Fibroblast of lung (primary cell): ENCODE measurements at places on chromosomes 3 and 15.

- DNase-seq = no peak
Observed at GRCh38 chr3:150603980-150604319, 829 bp downstream of the SELENOT start.

DNA sequence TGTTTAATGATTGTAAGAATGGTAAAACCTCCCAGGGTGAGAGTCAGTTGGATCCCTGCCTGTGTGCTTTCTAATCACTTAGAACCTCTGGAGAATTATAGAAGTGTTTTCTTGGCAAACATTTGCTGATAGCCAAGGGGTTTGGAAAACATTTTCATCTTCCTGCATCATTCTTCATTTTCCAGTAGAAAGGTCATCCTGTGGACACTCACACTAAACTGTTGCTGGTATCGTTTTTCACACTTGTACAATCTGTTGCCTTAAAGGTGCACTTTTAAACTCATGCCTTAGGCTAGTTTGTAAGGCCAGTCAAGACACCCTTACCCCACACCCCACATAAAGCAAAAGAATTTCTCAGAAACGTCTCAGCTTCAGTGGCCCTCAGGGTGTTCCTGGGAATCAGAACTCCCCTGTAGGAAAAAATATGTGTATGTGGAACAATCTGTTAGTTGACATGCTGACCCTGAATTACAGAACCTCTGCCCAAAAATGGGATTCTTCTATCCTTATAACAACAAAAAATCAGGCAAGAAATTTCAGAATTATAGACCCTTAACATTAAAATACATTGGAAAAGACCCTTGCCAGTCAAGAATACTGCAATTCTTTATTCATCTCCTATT lies 5.8 kb upstream of the PLD1 start:
- DNase-seq = peak; percentile 45

- no peak for DNase-seq
Observed at GRCh38 chr3:143242101-143242500, 122.5 kb downstream of the CHST2 start.

DNA sequence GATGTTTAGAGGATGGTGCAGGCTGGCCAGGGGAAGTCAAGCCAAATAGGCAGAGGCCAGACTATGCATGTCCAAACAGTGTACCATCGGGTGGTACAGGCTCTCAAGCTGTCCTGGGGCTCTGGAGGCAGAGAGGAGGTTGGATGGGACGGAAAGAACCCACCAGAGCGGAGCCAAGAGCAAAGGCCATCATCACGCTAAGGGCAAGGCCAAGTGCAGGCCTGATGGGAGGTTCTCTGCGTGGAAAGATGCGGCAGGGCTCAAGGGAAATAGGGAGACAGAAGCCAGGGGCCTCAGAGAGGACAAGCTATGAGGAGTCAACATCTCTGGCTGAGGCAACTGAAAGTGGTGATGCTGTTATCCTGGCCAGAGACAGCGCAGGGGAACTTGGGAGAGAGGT lies 102.7 kb downstream of the ASB7 start:
- DNase-seq = no peak

DNA sequence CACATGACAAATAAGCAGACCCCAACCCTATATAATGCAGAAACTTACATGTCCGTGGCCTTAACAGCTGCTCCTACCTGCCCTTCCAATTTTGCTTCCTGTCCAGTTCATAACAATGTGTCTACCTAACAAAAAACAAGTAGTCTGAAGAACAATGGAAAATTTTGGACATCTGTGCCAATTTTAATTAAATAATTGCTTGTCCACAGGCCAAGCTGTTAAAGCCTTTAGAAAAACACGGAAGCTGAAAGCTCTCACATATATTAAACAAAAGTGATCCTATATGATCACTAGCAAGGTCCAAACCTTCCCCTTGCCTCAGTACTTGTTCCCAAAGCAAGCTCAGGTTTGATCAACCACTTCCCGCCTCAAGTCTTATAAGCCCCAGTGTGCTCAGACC lies 37.1 kb downstream of the MAGI1 start:
- DNase-seq = no peak

- DNase-seq = no peak
Observed at GRCh38 chr3:177238686-177239216, 41.5 kb upstream of the TBL1XR1 start.

DNA sequence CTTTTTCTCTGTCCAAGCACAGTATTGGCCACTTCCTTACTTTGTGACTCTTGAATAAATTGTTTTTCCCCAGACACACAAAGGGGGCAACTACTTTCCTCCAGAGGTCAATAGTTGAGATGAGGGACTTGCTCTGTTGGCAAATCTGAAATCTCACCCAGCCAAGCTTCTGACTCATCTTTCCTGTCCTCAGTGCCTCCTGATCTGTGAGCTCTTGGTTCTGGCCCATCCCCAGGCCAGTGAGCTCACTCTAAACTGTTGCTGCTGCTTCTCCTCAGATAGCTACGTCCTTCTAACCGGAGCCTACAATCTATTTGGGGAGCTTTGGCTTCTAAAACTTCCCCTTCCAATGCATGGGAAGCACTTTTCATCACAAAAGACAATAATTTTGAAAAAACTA lies 50.0 kb upstream of the NMD3 start:
- peak; percentile 94 for DNase-seq

DNA sequence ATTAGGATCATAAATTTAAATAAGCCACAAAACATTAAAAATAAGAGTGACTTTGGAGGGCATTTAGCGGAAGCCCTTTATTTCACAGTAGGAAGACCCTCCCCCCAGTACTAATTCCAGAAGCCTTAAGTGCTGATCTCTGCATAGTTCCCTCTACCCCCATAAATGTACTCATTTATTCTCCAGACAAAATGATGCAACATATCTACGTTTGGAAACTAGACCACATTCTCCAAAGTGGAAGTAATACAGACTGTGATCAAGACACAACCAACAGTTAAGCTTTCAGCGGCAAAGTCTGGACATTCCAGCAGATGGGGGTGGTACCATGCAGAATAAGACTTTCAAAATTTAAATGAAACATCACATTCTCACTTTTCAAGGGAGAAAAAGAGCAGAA lies 44.8 kb upstream of the RPS17 start:
- peak; percentile 54 for DNase-seq

- DNase-seq = no peak
Observed at GRCh38 chr3:59753808-59754450, 704.1 kb upstream of the CFAP20DC start.

DNA sequence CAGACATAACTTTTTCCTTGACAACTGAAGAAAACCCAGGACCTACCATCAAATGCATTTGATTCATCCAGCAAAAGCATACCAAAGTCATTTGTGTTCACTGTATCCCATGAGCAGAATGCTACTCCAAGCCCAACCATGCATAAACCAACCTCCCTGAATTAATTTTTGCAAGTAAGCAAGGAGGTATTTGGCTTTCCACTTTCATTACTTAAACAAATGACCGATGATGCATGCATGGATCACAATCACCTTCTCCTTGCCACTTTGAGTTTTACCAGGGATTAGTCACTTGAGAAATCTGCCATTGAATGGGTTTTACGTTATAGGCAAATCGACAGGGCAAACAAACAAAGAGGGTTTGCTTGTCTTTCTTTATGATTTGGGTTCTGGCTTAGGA lies 214.8 kb downstream of the FMN1 start:
- DNase-seq = peak; percentile 100

GRCh38 chr15:34900748-34901147 lies 68.8 kb downstream of the AQR start:
- DNase-seq = no peak

DNA sequence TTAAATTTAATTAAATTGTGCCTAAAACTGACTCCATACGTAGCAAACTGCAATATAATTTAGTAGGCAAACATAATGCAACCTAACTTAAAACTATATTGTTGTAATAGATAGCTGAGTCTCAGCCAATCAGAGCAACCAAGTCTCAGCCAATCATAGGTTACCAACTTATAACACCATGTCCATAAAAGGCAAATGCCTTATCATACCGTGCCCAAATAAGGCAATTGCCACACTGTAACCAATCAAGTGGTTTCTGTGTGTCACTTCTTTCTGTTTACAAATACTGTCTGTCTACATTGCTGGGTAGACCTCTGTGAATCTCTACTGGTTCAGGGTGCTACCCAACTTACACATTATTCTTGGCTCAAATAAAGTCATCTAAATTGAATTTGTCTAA lies 728.4 kb upstream of the EPHA6 start:
- DNase-seq = no peak

DNA sequence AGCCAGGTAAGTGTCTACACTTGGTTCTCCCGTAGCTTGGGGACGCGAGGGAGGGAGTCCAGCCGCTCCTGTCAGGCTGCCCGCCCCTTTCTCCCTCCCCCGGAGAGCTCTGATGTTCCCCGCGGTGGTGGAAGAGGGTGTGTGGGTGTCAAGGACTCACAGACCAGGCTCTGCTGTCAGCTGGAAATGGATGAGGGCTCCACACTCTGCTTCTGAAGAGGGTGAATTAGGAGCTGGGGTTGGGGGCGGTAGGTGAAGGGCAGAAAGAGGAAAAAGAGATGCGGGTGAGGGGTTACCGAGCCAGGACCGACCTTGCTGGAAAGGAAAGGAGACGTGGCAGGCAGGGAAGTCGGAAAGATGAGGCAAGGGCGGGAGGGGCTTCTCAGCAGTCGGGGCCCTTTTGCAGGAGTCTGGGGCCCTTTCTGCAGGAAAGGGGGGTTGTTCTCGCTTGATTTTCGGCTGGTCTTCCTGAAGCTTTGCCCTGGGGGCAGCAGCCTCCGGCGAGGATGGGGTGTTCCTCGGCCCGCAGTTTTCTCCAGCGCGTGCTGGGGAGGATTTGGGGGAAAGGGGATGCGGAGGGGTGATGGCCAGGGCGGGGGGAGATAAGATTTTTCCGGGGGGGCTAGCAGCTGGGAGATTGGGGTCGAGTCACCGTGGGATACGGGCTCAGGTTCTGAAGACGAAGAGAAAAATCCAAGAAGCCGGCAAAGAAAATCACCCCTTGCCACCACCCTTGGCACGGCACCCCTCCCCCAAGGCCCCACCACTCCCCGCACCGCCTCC lies 602 bp upstream of the BAHD1 start:
- DNase-seq = no peak

GRCh38 chr3:69090021-69090420 lies 5.3 kb downstream of the ARL6IP5 start:
- peak; percentile 86 for DNase-seq

- no peak for DNase-seq
Observed at GRCh38 chr3:122628567-122628966, 51.1 kb downstream of the PARP15 start.
